ENCODE measurements at places on chromosomes 1 and 21. TPM values are rescaled to one million over a fixed set of nuclear protein-coding genes. Genes with fewer than 3 reads are reported as not detected.

Gene OR2L5
- total RNA-seq = not detected

Gene LYSMD1
- 4.9 TPM for total RNA-seq

Gene TIE1
- 4.6 TPM for total RNA-seq

Gene RNF186
- total RNA-seq = not detected

Gene KCNE2
- total RNA-seq = not detected

Gene SLC1A7
- total RNA-seq = not detected

Gene ETNK2
- total RNA-seq = 27.4 TPM

Gene SYT14
- total RNA-seq = 0.18 TPM

Gene SFN
- total RNA-seq = 0.29 TPM

Gene MSH4
- total RNA-seq = not detected

Gene PDZK1IP1
- not detected for total RNA-seq

Gene HSD3B2
- total RNA-seq = not detected

Gene PADI2
- total RNA-seq = not detected

Gene C8A
- not detected for total RNA-seq

Gene UTS2
- not detected for total RNA-seq

Gene SPATA46
- total RNA-seq = not detected

Gene IGSF9
- not detected for total RNA-seq

Gene HSD3B1
- total RNA-seq = not detected

Gene GNG5
- 80.7 TPM for total RNA-seq

Gene TSPAN1
- 0.29 TPM for total RNA-seq

Gene LCE3E
- total RNA-seq = not detected
